ENCODE measurements at places on chromosomes 3 and 15.

DNA sequence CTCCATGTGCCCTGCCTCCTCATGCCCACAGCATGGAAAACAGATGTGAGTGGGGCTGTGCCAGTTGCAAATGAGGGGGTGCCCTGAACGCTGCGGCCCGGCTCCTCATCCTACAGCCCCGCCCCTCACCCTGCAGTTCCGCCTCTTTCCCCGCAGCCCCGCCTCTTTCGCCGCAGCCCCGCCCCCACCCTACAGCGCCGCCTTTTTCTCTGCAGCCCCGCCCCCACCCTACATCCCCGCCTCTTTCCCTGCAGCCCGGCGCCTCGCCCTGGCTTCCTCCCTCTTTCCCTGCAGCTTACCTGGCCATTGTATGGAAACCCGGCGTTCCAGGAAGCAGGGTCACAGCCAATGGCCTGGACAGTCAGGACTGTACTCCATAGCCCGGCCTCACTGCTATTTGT is 284.9 kb downstream of the TLE3 start:
- DNase-seq = no peak

- DNase-seq = no peak
These were observed 21.9 kb downstream of the TNK2 start for GRCh38 chr3:195886181-195887141.

DNA sequence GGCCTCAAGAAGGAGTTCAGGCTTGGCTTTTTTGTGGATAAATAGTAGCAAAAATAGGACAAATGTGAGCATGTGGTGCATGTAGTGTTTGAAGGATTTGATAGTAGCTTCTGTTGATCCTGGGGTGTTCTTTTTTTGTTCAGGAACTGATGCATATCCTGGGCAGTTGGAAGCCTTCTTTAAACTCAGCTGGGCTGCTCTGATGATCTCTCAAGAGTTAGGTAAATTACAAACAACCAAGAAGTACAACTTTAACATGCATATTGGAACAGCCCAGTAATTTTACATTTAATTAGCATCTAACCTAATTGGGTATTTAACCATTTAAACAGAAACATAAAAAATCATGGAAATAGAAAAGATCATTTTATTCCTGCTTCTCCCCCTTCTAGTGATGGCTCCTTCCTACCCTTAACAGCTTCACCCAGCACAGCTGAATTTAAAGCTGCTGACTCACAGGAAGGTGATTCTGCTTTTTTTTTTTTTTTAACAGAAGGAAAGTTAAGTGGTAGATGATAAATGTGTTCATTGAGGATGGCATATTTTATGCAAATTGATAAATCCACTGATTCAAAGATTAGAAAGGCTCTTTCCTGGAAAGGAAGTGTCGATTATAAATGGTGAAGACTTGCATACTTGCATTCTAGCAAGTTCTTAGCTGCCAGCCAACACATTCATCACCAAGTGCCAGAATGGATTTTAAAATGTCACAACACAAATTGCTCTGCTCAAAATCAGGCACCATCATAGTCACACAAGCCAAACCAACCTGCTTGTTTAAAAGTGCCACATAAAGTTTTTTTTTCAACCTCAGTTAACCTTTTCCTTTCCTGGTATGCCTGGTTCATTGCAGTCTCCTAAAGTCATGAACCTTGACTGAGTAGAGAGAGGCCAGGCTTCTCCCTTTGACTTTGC is 20.0 kb downstream of the SLC35G2 start:
- no peak for DNase-seq

- no peak for DNase-seq
These were observed 287.2 kb downstream of the CGGBP1 start for GRCh38 chr3:87771337-87772192.

GRCh38 chr15:100778831-100779288 is 100.8 kb upstream of the ALDH1A3 start:
- DNase-seq = no peak

DNA sequence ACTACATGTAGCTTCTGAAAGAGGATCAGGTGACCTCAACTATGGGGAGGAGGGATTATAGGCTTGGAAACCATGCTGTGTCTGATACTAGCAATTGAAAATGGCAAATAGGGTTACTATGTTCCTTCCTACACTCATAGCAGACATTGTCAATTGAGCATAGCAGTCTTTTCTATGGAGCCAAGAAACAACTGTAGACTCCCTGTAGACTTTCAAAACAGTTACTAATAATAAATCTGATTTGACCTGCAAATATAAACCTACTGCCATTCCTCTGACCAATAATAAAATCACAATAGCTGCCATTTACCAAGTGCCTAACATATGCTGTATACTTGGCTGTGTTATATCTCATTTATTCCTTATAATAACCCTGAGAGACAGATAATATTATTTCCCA is 8.5 kb upstream of the ARL14 start:
- no peak for DNase-seq

- no peak for DNase-seq
These were observed 486.0 kb upstream of the CFAP20DC start for GRCh38 chr3:59535791-59536221.

DNA sequence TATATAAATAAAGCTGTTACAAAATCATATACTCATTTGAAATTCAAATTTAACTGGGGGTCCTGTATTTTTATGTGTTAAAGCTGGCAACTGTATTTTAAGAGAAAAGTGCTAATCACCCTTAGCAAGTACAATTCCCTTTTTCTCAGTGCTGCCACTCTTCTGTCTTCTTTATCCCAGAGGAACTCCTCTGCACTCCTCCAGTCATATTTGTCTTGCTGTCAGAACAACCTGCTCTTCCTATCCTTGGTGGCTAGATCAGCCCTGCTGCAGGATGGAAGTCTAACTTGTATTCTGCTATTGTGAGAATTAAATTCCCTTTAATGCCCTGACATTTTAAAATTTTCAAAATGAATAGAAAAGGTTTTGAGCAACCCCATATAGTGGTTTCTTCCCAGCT is 123.9 kb upstream of the TNIK start:
- DNase-seq = no peak

DNA sequence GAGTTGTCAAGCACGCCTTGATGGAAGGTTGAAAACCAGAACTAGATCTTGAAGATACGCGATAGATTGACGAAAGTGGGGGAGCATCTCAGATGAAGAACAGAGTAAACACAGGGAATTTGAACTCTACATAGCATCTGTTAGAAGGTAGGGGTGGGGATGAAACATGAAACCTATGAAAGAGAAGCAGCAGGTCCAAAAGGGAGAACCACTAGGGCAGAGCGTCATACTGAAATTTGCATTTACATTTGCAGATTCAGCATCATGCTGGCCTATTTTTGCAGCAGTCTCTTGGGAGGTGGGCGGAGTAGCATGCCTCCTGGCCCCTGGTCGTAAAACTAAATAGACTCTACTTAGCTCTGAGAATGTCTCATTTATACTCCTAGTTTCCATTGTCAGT is 46.1 kb upstream of the RASGRP1 start:
- DNase-seq = no peak

DNA sequence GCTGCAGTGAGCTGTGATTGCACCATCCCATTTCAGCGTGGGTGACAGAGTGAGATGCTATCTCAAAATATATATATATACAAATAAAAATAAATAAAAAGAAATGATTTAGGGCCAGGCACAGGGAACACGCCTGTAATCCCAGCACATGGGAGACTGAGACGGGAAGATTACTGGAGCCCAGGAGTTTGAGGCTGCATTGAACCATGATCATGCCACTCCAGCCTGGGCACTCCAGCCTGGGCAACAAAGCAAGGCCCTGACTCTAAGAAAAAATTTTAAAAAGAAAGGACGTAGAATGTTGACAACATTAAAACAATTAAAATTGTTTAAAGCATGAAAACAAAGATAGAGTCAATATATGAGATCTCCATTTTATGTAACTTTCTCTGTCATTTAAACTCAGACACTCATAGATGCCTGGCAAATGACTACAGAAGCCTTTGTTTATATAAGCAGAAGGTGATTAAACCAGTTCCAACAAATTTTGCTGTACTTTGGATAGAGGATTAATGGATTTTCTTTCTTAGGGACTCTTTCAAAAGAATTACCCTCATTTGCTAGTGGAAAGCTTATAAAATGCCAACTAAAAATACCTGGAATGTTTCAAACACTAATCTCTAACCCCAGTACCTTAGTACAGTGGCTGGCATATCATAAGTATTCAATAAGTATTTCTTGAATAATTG is 10.7 kb upstream of the TRPM7 start:
- DNase-seq = no peak

DNA sequence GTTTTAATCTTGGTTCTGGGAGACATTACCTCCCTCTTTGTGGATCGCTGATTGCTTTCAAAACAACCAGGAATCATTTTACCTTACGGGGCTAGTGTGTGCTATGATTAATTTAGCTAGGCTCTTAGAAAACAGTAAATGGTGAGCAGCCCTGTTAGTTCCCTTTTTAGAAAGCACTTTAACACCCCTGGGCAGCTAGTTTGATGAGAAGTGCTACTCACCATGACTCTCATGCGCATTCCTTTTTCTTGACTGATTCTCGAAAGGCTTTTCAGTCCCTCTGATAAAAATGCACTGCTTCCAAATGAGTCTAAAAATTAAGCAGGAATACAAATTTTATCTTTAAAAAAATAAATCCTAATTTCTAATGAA is 75.3 kb upstream of the LEKR1 start:
- no peak for DNase-seq

DNA sequence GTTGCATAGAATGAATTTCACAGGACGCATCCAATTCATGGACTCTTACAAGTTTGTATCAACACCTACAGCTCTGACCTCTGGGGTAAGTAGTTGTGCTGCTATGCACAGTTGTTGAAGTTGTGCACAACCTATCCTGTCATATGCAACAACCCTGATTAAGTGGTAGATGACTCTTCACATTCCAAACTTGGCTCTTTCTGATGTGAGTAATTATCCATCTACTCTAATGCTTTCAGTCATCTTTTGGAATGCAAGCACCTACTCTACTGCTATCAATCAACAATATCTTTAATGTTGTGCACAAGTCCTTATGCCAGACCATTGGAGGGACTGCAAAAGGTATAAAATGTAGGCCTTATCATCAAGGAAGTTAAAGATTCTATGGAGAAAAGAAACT is 921.4 kb downstream of the MCTP2 start:
- DNase-seq = no peak

DNA sequence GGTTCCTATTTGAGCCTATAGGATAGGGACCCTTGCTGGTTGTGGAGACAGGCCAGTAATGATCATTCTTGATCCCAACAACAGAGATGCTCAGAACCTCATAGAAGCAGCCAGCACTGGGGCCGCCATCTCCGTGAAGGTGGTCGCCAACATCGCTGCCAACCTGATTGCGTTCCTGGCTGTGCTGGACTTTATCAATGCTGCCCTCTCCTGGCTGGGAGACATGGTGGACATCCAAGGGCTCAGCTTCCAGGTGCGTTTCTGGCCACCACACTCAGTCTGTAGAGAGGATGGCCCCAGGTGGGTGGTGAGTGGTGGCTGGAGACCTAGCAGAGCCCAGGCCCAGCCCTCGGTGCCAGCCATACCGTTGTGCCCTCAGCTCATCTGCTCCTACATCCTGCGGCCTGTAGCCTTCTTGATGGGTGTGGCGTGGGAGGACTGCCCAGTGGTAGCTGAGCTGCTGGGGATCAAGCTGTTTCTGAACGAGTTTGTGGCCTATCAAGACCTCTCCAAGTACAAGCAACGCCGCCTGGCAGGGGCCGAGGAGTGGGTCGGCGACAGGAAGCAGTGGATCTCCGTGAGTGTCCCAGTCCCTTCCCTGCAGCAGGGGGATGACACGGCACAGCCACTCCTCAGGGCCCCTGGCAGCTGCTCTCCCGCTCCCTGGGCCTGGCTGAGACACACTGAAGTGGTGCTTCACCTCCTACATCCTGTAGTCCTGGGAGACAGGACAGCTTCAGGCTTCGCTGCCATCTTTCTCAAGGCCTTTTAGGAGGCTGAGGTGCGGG is 46.5 kb upstream of the PDE8A start:
- DNase-seq = no peak

DNA sequence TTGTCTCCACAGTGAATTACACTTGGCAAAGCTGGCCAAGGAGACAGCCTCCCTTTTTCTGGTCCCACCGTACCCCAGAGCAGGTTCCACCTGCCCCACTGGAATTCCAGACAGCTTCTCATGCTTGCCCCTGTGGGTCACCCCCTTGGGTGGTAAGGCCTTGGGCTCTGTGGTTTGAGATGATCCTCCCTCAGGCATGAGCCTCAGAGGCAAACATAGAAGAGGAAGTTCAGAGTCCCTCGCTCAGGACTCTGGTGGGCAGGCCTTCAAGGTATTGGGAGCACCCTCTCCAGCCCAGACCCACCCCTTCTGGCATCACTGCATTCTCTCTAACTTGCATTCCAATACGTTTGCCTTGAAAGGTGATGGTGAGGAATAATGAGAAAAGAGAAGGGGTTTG is 17.6 kb upstream of the UBA7 start:
- no peak for DNase-seq

GRCh38 chr3:174636451-174636850 is 222.7 kb upstream of the NAALADL2 start:
- no peak for DNase-seq

DNA sequence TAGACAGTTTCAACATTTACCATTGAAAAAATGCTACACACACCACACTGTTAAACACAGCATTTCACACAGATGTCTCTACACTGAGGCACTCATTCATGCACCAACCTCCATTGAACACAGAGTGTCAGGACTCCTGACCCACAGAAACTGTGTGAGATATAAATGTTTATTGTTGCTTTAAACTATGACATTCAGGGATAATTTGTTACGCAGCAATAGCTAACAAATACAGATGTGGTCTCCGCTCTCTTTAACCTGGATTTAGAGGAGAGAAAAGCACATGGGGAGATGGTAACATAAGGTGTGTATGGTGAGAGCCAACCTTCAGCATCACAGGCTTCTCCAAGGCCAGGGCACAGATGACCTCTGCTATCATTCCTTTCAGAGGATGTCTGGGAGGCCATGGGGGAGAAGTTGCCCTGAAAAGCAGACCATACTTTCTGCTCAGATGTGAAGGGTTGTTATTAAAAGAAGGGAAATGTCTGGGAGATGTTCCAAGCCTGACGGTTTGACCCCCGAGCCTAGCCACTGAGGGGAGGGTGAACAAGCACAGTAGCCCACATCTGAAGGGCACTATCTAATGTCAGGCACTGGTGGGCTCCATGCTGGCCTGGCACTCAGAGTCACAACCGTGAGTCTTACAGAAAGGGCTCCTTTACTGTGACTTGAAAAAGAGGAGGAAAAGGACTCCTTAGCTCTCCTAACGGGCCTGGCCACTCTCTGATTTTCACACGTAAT is 284.5 kb upstream of the TLE3 start:
- DNase-seq = no peak
